ENCODE measurements at places on chromosomes 2 and 18. TPM values are rescaled to one million over a fixed set of nuclear protein-coding genes. Genes with fewer than 3 reads are reported as not detected.

GRCh38 chr2:68916226-68916625, 36.5 kb downstream of the GKN2 start:
- DNase-seq, result no peak

DNA sequence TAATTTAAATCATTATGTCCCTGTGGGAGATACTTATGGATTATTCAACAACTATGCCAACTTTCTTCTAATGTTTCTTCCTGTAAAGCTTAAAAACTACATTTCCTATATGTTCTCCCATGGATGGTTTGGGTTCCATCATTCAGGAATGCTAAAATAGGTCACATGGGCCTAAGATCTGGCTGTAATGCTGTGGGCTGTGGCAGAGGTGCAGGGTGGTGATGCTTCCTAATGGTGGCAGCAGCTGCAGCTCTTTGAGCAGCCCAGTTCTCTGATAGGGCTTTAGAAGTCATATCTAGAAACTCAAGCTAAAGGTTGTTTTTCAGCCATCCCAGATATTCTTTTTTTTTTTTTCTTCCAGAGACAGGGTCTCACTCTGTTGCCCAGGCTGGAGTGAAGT, 266.1 kb downstream of the ZNF385B start:
- no peak for DNase-seq

DLGAP1 gene
- 0.24 TPM for total RNA-seq

GRCh38 chr2:21097331-21097730, 26.4 kb upstream of the TDRD15 start:
- no peak for DNase-seq

DNA sequence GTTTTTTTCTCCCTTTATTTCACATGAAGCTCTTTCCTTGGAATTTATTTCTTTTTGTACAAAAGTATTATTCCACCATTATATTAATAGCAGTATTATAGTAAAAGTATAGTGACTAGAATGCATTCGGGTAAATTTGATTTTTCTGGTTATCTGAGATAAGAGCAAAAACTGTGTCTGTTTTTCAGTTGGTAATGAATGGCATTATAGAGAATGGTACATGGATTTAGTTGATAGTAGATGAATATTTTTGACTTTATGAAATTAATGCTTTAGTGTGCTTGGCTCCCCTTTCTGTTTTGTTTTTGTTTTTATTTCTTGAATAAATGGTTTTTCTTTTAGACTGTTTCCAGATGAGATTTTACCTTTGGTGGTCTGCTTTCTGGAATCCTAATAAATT, 71.8 kb downstream of the MTA3 start:
- no peak for DNase-seq

GRCh38 chr18:26121476-26121875, 12.2 kb upstream of the PSMA8 start:
- DNase-seq, result no peak

- DNase-seq, result no peak
Observed at GRCh38 chr2:45176390-45176789, 167.1 kb upstream of the SIX2 start.

GPR39 gene
- 0.09 TPM for total RNA-seq

DNA sequence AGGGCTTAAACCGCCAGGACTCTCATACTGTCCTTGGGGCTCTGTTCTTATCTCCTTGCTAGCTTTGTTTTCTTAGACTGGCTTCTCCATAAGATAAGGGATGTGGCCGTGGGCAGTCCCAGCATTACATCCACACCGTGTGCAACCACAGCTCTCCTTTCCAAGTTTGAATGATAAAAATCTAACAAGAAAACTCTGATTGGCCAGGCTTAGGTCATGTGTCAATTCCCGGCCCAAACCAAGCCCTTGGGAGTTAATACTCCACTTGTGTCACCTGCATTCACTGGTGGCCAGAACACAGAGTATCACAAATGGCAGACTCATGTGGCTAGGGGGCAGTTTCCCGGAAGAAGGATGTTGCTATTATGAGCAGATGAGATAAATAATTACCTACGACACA, 43.2 kb upstream of the KDM3A start:
- no peak for DNase-seq

GRCh38 chr18:46260879-46261143, 156.6 kb downstream of the HAUS1 start:
- no peak for DNase-seq

GRCh38 chr18:68944330-68944729, 146.4 kb downstream of the CCDC102B start:
- no peak for DNase-seq

DNA sequence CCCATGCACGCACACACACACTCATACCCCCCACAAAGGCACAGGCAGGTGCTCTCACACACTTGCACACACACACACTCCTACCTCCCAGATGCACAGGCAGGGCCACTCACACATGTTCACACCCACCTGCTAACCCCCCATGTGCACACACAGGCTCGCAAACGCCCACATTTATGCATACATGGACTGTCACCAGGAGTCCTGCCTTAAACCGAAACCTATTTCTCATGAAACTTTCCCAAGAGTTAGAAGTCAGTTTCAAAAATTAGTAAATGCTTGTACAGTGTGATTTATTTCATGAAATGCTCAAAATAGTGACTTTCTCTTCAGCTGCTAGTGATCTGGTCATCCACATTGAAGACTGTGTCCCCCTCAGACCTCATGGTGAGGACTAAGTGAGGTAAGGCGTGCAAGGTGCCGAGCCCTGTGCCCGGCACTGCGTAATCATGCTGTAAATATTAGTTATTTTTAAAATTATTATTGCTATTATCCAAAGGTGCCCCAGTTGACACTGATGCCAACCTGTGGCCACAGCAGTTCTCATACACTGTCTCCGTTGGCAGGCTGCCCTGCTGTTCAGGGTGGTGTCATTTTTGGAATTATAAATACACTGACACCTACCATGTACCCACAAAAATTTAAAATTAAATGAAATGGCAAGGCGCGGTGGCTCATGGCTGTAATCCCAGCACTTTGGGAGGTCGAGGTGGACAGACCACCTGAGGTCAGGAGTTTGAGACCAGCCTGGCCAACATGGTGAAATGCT, 12.4 kb downstream of the CNNM4 start:
- DNase-seq, result no peak

DNA sequence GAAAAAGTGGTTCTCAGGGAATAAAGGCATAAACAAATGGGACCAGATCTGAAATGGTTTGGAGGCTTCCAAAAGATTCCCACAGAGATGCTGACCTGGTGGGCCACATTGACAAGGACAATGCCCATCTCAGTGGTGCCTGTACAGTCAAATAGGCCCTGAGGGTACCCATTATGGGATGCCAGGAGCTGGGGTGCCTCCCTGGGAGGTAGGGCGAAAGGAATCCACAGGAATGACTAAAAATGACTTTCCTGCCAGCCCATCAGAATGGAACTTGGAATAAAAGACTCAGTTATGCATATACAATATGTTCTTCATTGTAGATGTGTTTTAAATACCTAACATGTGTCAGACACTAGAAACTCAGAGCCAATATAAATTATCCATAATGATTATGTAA, 248.5 kb downstream of the RNF144A start:
- no peak for DNase-seq

DNA sequence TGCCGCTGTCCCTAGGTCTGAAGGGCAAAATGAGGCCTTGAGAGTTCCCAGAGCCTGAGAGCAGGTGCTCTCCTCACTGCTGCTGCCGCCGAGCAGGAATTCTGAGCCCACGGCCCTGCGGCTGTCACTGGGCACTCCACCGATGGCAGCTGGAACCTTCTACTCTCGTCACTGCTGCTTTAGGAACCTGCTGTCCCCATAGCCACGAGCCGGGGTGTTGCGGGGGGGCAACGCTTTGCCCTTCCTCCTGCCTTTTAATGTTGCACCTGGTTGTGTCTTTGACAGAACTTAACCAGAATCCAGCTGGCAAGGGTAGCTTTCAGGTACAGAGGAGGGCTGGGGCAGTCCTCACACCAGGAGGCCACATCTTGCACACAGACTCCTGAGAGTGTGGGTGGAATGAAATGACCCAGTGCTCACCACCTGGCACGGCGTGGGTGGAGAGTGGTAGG, 32.3 kb downstream of the NCK2 start:
- DNase-seq, result peak; percentile 64

GRCh38 chr18:37248281-37248680, 317.3 kb downstream of the CELF4 start:
- no peak for DNase-seq

DNA sequence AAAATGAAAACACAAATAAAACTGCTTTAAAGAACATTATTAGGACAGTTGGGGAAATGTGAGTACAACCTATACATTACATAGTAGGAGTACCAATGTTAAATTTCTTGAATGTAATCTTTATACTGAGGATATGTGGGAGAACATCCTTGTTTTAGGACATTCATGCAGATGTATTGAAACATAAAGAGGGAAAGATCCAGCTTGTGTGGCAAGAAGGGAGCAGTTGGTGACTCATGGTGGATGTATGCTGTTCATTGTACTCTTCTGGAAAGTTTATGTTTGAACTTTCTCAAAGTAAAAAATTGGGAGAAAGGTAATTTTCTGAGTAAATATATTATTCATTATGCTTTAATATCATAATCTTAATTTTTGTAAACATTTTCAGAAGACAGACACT, 132.1 kb upstream of the DLGAP1 start:
- DNase-seq, result no peak

- DNase-seq, result no peak
Observed at GRCh38 chr2:57534358-57534757, 512.2 kb upstream of the VRK2 start.

GRCh38 chr2:172843902-172844715, 108.5 kb downstream of the RAPGEF4 start:
- DNase-seq, result no peak

- no peak for DNase-seq
Observed at GRCh38 chr2:220178991-220179695, 551.7 kb downstream of the SLC4A3 start.

- DNase-seq, result no peak
Observed at GRCh38 chr2:45141883-45142866, 132.9 kb upstream of the SIX2 start.

GRCh38 chr2:223459328-223459939, 142.7 kb downstream of the SCG2 start:
- DNase-seq, result no peak

- DNase-seq, result no peak
Observed at GRCh38 chr18:10316778-10317177, 137.7 kb upstream of the APCDD1 start.

DNA sequence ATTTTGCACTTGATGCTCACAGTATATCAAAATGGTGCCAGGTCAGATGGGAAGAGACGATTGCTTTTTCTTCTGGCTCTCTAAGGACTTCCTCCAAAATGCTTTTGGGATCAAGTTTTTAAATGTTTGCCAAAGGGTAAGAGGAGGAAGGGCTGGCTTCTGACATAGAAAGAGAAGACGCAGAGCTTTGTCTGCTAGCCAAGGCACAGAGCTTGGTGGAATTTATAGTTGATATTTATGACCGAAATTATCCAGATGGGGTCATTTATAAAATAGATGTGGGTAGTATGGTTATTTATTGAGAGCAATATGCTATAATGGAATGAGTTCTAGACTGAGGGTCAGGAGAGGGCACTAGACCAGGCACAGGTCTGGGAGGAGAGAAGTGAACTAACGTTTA, 193.3 kb downstream of the FSHR start:
- DNase-seq, result no peak

TTC39C gene
- 28.0 TPM for total RNA-seq

- no peak for DNase-seq
Observed at GRCh38 chr2:105391058-105391627, 7.7 kb downstream of the FHL2 start.

DNA sequence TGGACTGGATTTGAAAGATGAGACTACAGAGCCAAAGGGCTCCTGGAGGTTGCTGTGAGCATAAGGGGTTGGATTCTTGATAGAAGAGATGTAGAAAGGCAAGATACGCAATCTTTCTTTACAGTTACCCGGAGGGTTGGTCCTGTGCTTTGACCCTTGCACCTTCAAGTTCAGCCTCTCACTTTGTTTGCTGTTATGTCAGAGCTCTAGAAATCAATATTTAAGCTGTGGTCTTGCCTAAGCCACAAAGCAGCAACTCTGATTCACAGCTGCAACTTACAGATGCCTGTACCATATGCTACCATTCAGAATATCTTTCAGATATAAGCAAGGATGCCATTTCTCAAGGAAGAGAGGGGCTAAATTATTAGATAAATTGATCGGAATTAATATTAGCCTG, 943.1 kb upstream of the LRRTM1 start:
- no peak for DNase-seq

GRCh38 chr2:1892529-1893250, 148.4 kb upstream of the PXDN start:
- DNase-seq, result no peak

DPP10 gene
- total RNA-seq, result 0.14 TPM

MRPL19 gene
- total RNA-seq, result 37.3 TPM

- DNase-seq, result no peak
Observed at GRCh38 chr2:32910883-32911598, 35.7 kb upstream of the LTBP1 start.

GRCh38 chr2:3712424-3712823, 9.0 kb downstream of the DCDC2C start:
- DNase-seq, result no peak

- DNase-seq, result no peak
Observed at GRCh38 chr2:214127170-214127569, 283.7 kb upstream of the VWC2L start.

EIF2B4 gene
- 30.5 TPM for total RNA-seq

- DNase-seq, result no peak
Observed at GRCh38 chr2:124753842-124754241, 728.8 kb downstream of the CNTNAP5 start.

GPAT2 gene
- 0.38 TPM for total RNA-seq

SKOR2 gene
- not detected for total RNA-seq

GRCh38 chr2:215833531-215834162, 179.7 kb downstream of the MREG start:
- no peak for DNase-seq

DNA sequence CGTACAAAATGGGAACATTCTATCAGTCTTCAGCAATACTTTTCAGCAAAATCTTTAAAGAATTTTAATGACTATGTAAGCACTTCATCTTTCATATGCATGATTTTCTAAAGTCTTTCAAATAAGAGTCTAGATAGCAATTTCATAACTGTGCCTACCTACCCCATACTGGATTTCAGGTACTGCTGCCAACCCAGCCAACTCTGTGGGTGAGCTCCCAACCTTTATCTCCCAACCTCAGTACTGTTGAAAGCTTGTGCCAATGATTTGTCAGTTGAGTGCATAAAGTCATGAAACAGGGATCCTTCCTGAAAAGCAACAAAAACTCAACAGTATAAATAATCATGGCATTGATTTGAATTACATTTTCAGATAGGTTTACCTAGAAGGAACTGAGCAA, 296.9 kb downstream of the PID1 start:
- no peak for DNase-seq

DNA sequence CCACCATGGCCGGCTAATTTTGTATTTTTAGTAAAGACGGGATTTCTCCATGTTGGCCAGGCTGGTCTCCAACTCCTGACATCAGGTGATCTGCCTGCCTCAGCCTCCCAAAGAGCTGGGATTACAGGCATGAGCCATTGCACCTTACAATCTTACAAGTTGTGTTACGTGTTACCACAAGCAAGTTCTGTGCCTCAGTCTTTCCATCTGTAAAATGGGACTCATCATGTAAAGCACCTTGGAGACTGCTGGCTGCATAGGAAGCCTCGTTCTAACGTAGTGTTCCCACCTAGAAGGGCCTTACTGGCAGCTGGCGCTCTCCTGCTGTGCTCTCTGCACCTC, 10.0 kb downstream of the DNAJB2 start:
- no peak for DNase-seq

- no peak for DNase-seq
Observed at GRCh38 chr18:78812067-78812466, 167.6 kb upstream of the SALL3 start.

GRCh38 chr2:3332133-3332532, 45.5 kb downstream of the EIPR1 start:
- DNase-seq, result no peak

Measured in thymus (tissue), 14 donors.